ENCODE measurements at places on chromosomes 3 and 15.

DNA sequence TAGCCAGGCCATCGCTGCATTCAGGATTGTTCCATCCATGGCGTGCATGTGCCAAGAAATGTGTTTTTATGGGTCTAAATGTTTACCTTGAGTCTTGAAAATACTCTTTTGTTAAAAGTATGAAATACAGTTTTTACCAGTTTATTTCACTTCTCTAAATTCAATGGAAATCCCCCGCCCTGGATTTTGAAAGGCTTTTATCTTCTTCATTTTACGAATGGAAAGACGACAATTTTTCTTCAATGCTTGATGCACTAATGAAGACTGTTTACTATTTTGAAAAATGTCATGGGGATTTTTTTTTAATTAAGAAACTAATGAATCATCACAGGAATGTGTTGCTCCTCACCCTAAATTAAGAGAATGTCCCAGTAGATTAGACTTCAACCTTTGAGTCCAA, 83.5 kb downstream of the FAM81A start:
- DNase-seq: no peak

- DNase-seq: no peak
Observed at GRCh38 chr3:144756704-144757440, 785.2 kb downstream of the DIPK2A start.

DNA sequence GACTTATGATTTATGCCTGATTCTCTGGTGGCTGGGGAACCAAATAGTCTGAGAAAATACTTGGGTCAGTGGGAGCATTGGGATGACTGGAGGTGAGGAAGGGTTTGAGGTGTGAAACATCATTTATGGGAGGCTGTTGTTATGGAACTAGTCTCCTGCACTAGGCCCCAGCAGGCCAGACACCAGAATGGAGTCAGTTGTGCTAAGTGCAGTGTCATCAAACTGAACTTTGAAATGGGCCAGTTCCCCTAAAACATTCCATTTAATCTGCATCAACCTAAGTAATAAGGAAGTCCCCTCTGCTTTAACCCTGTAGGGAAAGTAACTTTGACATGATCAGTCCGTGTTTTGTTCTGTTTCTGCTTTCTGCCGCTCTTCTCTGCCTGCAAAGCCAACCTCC, 44.9 kb upstream of the KLHL25 start:
- no peak for DNase-seq

DNA sequence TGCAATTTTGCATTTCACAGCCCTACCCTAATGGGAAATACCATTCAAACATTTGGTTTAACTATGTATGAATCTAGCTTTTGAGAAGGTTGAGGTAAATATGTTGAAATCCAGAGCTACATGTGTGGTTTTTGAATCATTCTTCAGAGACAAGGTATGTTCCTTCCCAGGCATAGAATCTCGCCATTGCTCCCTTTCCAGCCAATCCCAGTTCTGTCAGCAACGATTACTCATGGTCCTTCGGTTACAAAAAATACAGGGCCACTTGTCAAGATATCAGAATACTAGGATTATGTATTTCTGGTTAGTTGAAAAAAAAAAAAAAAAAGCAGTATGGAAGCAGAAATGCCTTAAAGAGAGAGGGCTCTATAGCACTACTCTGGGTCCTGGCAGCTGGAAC, 182.4 kb downstream of the RBMS3 start:
- no peak for DNase-seq

DNA sequence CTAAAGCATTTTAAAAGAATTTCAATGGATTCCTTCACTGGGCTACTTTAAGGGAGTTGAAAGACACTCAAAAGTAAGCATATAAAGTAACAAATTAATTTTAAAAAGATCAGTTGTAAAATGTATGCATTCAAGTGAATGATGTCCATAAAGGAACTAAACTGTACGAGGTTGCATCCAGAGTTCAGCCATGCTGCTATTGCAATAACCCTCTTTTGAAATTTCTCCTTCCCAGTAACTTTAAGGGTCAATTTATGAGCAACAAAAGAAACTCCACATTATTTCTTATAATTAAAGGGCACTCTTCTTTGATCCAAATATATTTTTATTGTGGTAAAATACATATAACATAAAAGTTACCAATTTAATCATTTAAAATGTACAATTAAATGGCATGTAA, 22.9 kb downstream of the BTLA start:
- DNase-seq: no peak

GRCh38 chr3:168707900-168708299, 612.2 kb upstream of the GOLIM4 start:
- no peak for DNase-seq

- no peak for DNase-seq
Observed at GRCh38 chr3:142318331-142318730, 92.9 kb upstream of the GK5 start.

DNA sequence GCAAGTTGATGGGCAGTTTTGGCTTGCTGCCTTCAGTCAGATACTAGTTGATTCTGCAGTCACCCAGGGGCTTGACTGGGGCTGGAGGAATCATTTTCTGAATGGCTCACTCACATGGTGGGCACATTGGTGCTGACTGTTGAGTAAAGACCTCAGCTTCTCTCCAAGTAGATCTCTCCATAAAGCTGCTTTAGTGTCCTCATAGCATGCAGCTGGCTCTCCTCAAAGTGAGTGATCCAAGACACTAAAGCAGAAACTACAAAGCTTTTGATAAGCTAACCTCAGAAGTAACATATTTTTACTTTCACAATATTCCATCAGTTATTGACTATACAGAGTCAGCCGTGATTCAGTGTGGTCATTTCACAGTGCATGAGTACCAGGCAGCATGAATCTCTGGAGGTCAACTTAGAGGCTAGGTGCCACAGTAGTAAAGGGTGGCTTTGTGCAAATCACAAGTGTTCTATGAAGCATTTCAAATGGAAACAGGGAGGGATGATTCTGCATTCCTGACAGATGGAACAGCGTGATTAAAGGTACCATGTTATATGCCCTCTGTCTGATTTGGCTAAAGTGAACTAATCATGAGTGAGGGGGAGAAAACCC, 24.3 kb upstream of the ATP8B4 start:
- no peak for DNase-seq
